ENCODE measurements at places on chromosomes 4 and X.

DNA sequence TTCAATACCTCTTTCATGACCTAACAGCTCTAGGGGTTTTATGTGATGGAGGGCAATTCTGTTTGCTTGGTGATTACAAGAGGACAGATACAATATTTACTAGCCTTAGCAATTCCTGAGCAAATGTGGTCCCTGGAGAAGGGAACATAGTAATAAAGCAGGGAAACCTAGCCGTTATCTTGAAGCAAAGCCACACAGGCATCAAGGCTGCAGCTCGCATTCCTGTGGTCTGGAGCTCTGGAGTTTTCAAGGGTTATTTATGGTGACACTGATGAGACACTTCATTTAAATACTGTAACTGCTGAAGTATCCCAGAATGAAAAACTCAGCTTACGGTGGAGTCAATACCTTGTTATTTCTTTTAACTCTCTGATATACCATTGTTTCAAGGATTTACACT is 66.8 kb downstream of the AFF2 start:
- no peak for DNase-seq

GRCh38 chrX:18026166-18026565 is 165.1 kb upstream of the RAI2 start:
- DNase-seq: no peak

DNA sequence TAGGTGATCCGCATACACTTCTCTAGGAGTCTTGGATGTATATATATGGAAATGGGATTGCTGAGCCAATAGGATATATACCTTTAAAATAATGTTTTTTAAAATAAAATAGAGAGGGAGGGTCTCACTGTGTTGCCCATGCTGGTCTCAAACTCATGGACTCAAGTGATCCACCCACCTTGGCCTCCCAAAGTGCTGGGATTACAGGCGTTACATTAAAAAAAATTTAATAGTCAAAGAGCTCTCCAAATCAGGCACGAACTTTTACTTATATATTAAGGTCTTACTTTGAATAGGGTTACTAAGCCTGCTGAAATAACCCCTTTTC is 109.0 kb downstream of the GNL3L start:
- DNase-seq: no peak

- DNase-seq: no peak
These were observed 6.7 kb downstream of the TBL1X start for GRCh38 chrX:9471571-9471985.

GRCh38 chr4:113328514-113328913 is 279.1 kb downstream of the ANK2 start:
- DNase-seq: no peak

GRCh38 chr4:185500576-185500975 is 29.0 kb upstream of the CCDC110 start:
- DNase-seq: no peak

GRCh38 chrX:10597871-10598270 is 22.5 kb downstream of the MID1 start:
- DNase-seq: no peak

DNA sequence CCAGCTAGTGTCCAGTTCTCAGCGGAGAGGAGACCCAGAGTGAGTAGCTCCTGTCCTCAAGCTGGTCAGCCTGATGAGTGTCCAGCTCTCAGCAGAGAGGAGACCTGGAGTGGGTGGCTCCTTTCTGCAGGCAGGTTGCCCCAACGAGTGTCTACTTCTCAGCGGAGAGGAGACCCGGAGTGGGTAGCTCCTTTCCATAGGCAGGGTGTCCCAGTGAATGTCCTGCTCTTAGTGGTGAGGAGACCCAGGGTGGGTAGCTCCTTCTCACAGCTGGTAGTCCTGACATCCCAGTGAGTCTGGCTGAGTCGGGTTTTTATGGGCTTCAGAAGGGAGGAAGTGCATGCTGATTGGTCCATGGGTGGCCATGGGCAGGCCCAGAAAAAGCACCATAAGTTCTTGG is 55.7 kb upstream of the NUDT6 start:
- DNase-seq: no peak

- no peak for DNase-seq
These were observed 2.7 kb downstream of the HS6ST2 start for GRCh38 chrX:132955690-132956089.

DNA sequence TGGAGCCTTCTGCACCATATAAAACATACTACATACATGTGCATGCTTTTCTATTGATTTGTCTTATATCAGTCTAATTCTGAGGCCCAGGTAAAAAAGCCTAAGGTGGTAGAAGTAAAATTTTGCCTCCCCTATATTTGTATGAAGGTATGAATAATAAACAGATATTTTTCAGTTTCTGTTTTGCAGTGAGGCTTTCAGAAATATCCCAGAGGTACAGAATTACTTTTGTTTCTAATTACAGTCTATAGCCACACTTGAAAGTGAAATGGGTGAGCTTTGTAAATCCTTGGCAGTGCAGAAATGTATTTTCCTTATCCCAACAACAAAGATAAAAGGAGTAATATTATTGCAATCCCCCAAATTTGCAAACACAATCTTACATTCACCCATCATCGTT is 59.5 kb downstream of the DDX60 start:
- DNase-seq: no peak

- DNase-seq: no peak
These were observed 116.1 kb upstream of the ARHGAP24 start for GRCh38 chr4:85358831-85359230.

- no peak for DNase-seq
These were observed 55.2 kb upstream of the GIMD1 start for GRCh38 chr4:106423791-106424190.

DNA sequence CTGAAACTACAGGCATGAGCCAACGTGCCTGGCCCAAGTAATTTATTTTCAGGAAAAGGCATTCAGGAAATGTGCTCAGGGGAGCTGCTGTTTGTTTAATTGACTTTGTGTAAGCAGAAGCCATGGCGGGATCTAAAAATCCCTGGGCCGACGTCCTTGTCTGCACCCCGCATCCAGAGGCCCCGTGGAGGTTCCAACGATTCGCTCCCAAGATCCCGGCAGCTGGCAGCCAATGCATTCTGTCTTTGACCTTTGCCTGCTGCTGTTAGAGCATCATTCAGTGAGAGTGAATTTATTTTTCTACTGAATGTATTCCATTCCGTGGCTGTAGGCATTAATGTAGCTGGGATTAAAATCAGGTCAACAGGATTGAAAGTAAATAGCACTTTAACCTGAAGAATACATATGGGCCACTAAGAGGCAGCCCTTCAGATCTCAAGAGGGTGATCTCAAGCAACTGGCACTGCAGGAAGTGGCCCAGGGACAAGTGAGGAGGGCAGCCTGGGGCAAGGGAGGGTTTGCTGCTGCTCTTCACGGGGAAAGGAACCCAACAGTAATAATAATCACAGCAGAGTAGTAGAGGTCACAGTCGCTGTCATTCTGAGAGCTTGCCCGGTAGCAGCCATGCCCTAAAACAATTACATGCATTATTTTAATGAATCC is 75.2 kb downstream of the PSAPL1 start:
- DNase-seq: no peak

DNA sequence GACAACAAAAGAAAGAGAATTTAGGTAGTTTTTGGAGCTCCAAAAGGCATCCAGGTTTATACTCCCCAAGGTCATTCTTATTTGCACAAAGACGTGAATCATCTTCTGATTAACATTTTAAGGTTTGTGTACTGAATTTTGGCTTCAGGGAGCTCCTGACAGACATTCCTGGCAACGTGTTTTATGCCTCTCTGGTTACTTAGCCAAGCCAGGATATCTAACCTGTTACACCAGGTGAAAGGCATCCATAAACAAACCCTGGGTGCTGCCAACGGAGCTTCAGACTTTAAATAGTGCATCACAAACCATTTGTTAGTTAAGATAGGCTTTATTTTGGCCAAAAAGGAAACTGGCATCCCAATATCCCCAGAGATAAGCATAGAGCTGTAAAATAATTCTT is 997.3 kb downstream of the ARAP2 start:
- no peak for DNase-seq

GRCh38 chr4:126123611-126124325 is 809.0 kb downstream of the FAT4 start:
- DNase-seq: no peak

- no peak for DNase-seq
These were observed 53.8 kb downstream of the APLN start for GRCh38 chrX:129600981-129601424.

- DNase-seq: peak; percentile 78
These were observed 17.8 kb upstream of the CHIC2 start for GRCh38 chr4:54082168-54082567.

DNA sequence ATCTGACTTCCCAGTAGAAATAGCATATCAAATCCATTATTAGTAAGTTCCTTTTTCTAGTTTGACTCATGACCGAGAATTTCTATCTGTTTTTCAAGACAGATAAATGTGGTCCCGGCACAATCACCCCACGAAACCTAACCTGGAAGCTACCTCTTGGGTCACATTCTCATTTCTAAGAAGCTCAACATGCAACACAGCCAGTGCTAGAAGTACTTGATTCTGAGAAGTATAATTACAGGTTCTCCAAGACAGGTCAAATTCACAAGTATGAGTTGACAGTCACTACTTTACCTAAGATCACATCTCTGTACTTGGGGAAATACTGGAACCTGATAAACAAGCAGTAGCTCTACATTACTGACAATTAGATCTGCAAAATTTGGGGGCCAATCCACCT is 54.0 kb upstream of the PLAC1 start:
- DNase-seq: no peak

GRCh38 chr4:7062816-7063215 is 5.0 kb downstream of the GRPEL1 start:
- no peak for DNase-seq

DNA sequence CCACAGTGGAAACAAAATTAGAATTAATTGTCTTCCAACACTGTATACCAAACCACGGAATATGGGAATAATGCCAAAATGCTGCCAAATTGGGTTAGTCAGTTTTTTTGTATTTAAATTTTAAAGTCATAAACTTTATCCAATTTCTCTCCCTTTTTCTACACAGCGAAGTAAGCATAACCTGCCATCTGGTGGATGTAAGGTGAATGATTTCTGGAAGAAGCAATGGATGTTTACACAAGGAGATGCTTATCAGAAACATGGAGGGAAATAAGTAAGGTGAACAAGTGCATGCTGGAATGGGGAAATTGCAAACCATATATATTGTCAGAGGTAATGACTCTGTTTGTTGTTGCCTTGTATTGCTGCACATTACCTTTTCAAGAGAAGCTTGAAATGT is 691.9 kb downstream of the TECRL start:
- no peak for DNase-seq

DNA sequence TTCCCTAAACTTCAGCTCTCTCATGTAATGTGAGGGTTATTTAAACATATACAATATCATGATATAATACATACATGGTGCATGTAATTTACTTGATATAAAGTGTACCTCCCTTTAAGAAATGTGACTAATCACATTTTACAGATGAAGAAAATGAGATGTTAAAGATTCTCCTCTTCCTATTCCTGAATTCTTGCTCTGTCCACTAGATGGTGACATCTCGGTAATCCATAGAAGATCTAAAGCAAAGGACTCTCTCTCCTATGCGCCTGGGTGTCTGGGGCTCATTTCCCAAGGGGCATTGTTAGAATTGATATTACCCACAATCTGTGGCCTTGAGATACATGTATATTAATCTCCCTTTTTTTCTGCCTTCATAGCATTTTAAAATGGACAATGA is 804.9 kb downstream of the RAB28 start:
- no peak for DNase-seq

GRCh38 chr4:151347490-151348235 is 22.3 kb upstream of the SH3D19 start:
- DNase-seq: no peak

DNA sequence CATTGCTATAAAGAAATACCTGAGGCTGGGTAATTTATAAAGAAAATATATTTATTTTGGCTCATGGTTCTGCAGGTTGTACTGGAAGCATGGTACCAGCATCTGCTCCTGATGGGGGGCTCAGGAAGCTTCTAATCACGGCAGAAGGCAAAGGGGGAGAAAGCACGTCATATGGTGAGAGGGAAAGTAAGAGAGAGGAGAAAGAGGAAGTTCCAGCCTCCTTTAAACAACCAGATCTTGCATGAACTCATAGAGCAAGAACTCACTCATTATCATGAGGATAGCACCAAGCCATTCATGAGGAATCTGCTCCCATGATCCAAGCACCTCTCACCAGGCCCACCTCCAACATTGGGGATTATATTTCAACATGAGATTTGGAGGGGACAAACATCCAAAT is 125.0 kb upstream of the GRPR start:
- DNase-seq: no peak

DNA sequence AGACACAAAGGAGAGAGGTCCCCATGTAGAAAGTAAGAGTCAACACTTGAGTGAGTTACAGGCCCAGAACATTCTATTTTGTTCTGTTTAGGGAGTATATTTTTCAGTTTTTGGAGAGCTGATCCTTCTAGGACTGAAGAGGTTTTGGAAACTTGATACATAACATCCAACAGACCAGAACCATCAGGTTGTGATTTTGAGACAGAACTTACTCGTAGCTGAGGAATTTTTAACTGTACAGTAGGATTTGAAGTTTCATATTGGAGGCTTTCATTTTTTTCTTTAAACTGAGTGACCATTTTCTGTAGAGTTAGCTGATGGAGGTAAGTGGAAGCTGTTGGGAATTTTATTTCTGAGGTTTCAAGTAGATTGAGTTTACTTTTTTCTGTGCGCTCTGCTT is 73.3 kb downstream of the NCAPG start:
- no peak for DNase-seq

DNA sequence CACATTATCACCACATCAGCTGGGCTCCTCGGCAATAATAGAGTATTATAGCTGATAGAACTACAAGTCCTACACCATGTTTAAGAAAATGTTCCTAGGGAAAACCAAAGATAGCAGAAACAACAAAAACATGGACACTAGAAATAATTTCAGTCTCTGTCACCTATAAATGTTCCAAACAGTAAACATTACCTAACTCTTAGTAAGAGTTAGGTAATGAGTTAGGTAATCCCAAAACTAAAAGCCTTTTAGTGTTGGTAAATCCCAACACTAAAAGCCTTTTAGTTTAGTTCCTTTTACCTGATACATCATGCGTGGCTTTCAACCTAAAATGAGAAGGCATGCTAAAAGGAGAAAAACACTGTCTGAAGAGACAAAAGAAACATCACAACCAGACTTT is 35.5 kb downstream of the MAGED2 start:
- no peak for DNase-seq

DNA sequence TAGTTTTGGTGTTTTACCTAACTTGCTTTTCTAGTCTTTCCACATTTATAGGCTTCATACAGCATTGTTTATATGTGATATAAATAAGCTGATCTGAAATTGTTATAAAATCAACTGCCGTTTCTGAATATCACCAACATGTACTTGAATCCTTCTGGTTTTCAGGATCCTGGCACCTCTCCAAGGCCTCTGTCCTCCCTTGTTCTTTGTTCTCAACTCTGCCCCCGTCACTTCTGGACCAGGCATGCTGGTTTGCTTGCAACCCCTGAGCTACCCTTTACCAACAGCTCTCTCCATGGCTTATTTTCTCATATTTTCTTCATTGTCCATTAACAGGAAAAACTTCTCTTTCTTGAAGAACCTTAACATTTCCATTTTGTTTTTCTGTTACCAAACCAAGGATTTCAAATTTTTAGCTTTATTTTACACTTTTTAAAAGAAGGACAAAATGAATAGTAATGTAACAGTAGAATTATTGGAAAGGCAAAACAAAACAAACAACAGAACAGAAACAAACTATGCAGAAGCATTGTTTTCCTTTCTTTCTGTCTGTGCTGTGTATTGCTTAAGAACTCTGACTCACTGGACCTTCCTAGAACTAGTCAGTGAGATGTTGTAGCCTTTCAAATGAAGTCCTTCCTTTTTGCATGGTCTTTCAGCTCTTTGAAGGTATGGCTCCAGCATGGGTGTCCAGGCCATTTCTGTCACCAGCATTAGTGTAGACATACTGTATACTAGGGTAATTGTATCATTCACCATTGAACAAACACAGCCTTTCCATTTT is 44.8 kb downstream of the BANK1 start:
- no peak for DNase-seq

- DNase-seq: no peak
These were observed 132.6 kb upstream of the PUDP start for GRCh38 chrX:7280520-7280919.

All from ascending aorta (tissue), 2 donors.